ENCODE measurements at places on chromosomes 13 and 19.

- DNase-seq: no peak
Measured at GRCh38 chr19:47406711-47407416, 12.5 kb downstream of the MEIS3 start.

- no peak for DNase-seq
Measured at GRCh38 chr13:43567608-43568007, 219.2 kb downstream of the ENOX1 start.

GRCh38 chr13:77222000-77222690 is 104.7 kb downstream of the MYCBP2 start:
- DNase-seq: no peak

- DNase-seq: no peak
Measured at GRCh38 chr13:114225610-114226009, 9.1 kb upstream of the CDC16 start.

- DNase-seq: no peak
Measured at GRCh38 chr13:61413572-61414535, 1.8 kb downstream of the PCDH20 start.

DNA sequence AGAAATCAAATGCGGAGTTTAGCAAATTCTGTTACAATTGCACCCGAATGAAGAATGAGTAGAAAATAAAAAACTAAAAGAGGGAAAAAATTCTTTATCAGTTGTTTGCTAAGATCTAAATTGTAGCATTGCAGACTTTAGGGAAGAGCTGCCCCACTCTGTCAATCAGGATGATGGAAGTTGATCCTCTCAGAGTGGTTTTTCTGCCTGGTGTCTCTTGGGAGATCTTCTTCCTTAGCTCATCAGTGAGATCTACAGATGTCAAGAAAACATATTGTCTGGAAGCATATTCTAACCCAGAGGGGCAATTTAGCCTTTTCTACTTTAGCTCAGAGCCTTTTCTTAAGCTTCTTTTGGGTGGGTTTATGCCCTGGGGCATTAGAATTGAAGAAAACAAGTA is 223.2 kb upstream of the PCDH17 start:
- DNase-seq: no peak

DNA sequence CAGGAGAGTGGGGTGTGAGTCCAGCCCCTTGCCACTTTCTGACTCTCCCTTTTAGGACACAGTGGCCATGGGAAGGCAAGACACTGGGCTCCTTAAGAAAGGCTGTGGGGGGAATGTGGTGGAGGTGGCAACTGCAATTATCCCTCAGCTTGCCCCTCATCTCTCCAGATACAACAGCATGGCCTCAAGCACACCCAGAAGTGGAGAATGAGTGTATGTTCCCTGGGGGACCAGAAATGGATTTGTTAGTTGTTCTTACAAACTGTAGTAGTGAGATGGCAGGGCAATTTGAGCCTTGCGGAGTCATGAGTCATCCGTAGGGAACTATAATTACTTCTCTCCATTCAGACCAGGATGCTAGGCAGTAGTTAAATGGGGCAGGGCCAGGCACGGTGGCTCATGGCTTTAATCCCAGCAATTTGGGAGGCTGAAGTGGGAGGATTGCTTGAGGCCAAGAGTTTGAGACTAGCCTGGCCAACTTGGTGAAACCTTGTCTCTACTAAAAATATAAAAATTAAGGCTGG is 25.6 kb upstream of the CXCL17 start:
- no peak for DNase-seq

GRCh38 chr13:36342715-36343114 is 3.5 kb downstream of the SPART start:
- no peak for DNase-seq

DNA sequence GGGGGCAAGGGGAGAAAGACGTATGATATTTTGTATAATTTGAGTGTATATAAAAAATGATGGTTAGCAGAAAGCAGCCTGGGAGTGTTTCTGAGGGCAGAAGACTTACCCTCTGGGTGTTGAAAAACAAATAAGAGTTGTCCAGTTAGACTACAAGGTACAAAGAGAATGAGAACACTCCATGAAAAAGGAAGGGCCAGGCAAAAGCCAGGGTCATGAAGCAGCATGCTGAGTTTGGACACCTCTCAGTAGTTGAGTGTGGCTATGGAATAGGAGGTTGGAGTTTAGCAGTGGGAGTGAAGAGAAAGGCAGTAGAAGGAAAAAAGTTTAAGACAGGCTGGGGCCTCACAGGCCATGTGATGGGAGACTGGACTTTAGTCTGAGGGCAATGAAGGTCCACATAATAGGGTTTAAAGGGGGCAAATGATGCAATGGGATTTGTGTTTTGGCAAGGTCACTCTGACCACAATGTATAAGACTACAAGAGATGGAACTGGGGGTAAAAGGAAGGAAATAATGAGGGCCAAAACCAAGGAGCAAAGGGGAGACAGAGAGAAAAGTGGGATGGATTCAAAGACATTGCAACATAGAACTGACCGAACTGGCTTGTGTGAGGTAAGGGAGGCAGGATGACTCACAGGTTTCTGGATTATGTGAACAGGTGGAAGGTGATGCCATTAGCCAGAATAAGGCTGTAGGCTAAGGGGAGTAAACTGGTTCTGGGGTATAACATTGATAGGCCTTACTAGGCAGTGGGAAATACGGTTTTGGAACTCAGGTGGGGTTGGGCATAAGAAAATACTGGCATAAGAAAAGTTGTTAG is 76.6 kb downstream of the SERP2 start:
- no peak for DNase-seq

- DNase-seq: no peak
Measured at GRCh38 chr13:89786531-89786930, 1561.0 kb upstream of the MIR17HG start.

DNA sequence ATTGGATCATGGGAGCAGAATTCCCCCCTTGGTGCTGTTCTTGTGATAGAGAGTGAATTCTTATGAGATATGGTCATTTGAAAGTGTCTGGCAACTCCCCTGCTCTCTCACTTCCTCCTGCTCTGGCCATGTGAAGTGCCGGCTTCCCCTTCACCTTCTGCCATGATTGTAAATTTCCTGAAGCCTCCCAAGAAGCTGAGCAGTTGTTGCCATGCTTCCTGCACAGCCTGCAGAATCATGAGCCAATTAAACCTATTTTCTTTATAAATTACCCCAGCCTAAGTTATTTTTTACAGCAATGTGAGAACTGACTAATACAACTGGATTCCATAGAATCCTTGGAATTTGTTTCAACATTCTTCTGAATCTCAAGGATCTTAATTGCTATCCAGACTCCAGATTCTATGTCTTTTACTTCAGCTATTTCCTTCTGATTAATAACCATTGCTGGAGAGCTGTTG is 328.1 kb downstream of the SLITRK5 start:
- DNase-seq: no peak

GRCh38 chr19:15587663-15588062 is 27.4 kb upstream of the CYP4F8 start:
- no peak for DNase-seq

GRCh38 chr13:103130146-103130545 is 63.9 kb upstream of the SLC10A2 start:
- no peak for DNase-seq

- DNase-seq: no peak
Measured at GRCh38 chr19:58279042-58279924, 528 bp downstream of the ZNF8 start.

- no peak for DNase-seq
Measured at GRCh38 chr13:101399365-101399764, 16.9 kb downstream of the NALCN start.

DNA sequence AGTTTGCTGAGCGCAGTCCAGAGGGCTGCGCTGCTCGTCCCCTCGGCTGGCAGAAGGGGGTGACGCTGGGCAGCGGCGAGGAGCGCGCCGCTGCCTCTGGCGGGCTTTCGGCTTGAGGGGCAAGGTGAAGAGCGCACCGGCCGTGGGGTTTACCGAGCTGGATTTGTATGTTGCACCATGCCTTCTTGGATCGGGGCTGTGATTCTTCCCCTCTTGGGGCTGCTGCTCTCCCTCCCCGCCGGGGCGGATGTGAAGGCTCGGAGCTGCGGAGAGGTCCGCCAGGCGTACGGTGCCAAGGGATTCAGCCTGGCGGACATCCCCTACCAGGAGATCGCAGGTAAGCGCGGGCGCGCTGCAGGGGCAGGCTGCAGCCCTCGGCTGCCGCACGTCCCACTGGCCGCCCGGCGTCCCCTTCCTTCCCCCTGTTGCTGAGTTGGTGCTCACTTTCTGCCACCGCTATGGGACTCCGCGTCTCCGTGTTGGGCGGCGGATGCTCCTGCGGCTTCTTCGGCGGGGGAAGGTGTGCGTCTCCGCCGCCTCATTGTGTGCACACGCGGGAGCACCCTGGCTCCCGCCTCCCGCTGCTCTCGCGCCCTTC is 772 bp downstream of the GPC6 start:
- DNase-seq: peak; percentile 50

DNA sequence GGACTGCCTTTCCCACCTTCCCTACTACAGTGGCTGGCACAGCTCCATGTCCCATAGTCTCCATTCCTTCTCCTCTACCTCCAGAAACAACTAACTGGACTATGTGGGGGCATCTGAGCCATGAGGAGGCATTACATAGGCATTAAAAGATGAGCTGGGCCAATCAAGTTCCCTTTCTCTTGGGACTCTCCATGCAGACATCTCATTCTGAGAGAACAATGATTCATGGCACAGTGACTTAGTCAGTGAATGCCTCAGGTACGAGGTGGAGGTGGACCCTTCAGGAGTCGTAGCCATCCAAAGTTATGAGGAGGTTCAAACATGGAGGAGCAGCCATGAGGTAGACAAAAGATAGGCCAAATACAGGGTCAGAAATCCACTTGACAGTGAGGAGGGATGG is 70.0 kb downstream of the GPC6 start:
- no peak for DNase-seq

DNA sequence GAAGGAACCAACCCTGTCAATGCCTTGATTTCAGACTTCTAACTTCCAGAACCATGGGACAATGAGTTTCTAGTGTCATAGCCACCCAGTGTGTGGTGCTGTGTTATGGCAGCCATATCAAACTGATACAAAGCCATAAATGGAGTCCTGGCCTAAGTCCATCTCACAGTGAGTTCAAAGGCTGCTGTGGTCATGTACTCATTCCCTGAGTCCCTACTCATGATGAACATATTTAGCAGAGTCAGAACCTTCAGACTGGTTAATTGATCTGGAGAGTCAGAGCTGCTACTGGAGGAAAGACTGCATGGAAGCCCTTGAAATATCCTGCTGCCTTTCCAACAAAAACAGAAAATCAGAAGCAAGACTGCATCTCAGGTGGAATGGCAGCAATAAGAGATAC is 39.2 kb upstream of the CSNK1A1L start:
- DNase-seq: no peak

- DNase-seq: no peak
Measured at GRCh38 chr13:92259523-92259922, 861.1 kb downstream of the GPC5 start.

- no peak for DNase-seq
Measured at GRCh38 chr13:106176117-106176516, 359.3 kb downstream of the EFNB2 start.

DNA sequence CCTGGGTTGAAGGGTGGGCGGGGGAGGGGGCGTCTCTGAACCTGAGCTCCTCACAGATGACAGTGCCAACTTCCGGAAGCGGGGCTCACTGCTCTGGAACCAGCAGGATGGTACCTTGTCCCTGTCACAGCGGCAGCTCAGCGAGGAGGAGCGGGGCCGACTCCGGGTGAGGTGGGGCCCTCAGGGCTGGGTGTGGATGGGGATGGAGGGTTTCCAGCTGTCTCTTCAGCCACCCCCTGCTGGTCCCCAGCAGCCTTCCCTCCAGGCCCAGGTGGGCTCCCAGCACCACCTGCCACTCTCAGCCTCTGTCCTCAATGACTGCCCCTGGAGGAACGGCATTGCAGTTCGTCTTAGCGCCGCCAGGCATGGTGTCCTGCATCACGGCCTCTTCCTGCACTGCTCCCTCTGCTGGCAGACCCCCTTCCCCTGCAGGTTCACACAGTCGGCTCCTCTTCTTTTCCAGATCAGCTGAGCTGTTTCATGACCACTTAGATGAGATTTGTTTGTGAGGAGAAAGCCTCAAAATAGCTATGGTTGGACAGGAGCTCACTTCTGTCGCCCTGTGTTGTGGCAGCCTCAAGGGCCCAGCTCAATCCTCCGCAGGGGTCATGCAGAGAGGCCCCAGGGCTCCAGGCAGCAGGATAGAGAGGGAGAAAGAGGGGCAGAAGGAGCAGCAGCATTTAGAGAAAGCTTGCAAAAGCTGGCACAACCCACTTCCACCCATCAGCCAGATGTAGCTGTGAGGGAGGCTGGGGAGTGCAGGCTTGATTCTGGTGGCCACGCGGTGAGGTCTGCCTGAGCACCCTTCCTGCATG is 2.5 kb upstream of the GARIN5A start:
- DNase-seq: no peak

DNA sequence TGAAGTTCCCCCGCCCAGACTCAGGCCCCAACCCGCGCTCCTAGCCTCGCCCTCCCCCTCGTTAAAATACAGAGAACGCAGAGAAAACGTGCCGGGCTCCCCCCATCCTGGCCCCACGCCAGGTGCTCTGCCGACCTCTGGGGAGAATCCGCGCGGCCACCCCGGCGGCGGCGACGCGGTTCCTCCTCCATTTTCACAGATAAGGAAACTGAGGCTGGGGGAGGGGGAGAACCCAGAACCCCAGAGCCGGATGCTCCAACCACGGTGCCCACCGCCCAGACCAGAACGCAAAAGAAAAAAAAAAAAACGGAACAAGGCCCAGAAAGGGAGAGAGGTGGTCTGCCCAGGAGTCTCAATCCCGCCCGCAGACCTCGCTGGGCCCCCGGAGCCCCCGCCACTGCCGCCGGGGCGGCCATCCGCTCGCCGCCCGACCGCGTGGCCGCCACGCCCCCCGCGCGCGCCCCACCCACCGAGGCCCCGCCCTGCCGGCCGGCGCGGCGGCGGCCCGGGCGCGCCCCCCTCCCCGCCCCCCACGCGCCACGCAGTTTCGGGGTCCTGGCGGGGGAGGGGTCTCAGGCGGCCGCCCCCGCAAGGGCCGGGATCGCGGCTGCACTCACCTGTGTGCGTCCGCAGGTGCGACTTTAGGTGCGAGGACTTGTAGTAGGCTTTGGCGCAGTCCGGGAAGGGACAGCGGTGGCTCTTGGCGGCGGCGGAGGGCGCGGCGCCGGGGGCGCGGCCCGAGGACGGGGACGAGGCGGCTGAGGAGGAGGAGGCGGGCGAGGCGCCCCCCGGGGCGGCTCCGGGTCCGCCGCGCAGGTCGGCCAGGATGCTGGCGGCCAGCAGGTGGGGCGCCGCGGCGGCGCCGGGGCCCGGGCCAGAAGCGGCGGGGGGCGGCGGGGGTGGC is 703 bp downstream of the KLF16 start:
- no peak for DNase-seq
